Fibroblast of the aortic adventitia (primary cell): ENCODE measurements at places on chromosomes 13 and 19.

GRCh38 chr13:52104624-52105023 is 24.2 kb downstream of the NEK5 start:
- DNase-seq, result peak; percentile 65

- no peak for DNase-seq
Observed at GRCh38 chr13:59789558-59789957, 374.2 kb downstream of the DIAPH3 start.

DNA sequence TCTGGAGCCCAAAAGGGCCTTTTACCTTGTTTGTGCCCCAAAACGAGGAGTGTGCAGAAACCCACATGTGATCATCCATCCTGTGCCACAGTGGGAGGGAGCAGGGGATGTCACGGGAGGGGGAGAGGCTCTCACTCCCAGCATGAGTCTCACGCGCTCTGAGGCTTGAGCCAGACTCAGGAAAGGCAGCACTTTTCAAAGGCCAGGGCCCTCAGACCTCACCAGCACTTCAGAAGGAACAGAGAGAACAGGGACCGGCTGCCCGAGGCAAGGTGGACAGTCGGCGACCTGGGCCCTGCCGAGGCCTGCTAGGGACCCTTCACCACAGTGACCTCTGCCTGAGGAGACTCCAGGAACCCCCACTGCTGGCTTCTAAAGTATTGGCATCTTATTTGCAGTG is 71.7 kb upstream of the WASF3 start:
- peak; percentile 19 for DNase-seq

- DNase-seq, result peak; percentile 91
Observed at GRCh38 chr13:30158774-30159445, 148.4 kb downstream of the KATNAL1 start.

GRCh38 chr19:40803857-40804782 is 5.1 kb downstream of the EGLN2 start:
- DNase-seq, result no peak

DNA sequence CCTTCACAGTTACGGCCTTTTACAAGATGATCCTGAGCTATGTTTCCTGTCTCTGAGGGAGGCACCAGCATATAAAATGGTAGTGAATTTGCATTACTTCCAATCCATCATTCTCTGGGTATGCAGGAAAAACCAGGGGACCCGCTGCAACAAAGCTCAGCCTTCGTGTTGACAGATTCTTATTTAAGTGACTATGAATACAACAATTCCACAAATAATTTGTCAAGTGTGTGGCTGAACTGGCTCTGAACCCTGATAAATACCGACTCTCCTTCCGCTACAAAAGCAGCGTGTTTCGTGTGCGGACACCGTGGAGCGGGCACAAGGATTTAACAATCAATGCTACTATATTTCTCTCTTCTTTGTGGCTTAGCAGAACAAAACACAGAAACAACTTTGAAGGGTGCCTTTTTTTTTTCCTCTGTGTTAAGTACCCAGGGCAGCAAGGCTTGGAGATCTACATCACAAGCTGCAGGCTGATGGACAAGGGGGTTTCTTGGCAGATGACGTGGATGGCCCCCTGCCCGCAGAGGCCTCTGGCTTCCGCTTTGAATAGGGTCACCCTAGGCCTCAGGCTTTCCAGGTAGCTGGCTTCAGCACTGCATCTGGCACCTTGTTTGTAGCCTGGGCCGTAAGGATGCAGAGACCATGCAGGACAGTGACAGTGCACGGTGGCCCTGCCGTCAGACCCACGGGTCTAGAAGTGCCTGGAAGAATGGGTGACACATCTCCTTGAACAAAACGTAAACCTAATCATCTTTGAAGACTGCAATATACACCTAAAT is 280.5 kb upstream of the TSHZ3 start:
- DNase-seq, result no peak

DNA sequence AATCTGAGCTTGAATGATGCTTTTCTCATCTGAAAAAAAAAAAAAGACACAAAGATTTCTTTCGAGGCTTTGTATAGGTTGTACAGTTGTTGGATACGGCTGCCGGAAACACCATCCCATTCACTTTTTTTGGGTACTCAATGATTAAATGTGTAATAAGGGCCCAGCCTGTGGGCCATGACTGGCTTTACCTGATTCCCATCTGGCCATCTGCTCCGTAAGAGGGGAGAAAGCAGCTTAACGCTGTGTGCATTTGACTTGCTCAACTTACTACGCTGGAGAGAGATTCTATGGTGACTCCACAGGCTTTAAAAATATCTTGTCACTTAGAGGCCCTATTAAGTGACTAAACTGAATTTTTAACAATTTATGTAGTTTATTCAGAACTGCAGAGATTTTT is 731 bp downstream of the ZNF558 start:
- DNase-seq, result no peak

DNA sequence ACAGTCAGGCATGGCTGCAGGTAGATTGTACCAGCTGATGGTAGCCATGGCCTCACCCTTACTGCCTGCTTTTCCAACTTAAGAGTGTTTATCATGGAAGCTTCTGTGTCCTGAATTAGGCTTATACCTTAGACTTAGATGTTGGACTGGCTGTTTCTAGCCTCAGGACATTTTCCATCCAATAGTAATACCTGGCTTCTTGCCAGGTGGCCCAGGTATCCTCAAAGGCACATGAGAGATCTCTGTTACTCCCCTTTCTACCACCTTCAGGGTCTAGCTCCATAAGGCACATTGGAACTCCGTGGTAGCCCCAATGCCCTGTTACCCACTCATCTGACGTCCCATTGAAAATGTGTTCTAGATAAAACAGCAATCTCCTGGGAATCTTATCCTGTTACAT is 407.5 kb downstream of the SPRY2 start:
- no peak for DNase-seq

DNA sequence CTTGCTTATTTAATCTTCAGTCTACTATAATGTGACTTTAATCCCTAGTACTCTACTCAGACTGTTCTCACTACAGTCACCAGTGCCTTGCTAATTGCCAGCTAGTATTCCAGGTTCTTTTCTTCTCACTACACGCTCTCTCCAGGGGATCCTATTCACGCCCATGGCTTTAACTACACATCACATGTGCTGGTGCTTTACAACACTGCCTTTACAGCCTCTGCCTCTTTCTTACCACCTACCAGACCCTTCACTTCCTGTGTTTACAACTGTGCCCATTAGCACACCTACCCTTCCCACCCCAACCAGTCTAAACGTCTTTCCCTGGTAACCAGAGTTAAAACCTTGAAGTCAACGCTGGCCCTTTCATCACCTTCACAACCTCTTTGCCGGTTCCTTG is 249.5 kb downstream of the DNAJC15 start:
- DNase-seq, result no peak

GRCh38 chr13:107035778-107036177 is 467.8 kb upstream of the ARGLU1 start:
- peak; percentile 3 for DNase-seq

DNA sequence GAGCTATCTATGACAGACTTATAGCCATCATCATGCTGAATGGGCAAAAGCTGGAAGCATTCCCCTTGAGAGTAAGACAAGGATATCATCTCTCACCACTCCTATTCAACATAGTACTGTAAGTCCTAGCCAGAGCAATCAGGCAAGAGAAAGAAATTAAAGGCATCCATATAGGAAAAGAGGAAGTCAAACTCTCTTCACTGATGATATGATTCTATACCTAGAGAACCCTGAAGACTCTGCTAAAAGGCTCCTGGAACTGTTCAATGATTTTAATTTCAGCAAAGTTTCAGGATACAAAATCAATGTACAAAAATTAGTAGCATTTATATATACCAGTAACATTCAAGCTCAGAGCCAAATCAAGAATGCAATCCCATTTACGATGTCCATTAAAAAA is 21.7 kb upstream of the C1QTNF9B start:
- DNase-seq, result no peak

DNA sequence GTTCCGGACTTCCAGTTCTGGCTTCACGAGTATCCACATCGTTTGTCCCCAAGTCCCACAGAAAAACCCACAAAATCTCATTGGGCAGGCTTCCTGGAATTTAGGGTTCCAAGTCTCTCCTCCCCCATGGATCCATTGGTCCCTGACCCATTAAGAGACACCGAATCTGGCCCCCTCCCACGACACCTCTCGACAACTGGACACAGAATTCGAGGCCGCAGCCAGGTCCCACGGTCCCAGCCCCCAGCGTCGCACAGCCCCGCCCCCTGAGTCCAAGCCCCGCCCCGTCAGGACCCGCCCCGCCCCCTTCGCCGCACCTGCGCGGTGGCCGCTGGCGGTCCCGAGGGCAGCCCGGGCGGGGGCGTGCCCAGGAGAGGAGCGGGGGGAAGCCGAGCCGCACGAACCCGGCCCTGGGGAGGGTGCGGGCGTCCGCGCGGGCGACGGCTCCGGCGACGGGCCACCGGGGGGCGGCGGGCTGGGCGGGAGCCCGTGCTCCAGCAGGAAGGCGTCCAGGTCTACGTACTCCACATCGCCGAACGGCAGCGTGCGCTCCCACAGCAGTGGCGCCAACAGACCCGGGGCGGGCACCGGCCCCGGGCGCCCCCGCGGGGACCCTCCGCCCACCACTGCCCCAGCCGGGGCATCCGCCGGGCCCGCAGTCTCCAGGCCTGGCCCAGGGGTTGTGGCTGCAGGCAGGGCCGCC is 1.8 kb downstream of the DBP start:
- DNase-seq, result no peak

DNA sequence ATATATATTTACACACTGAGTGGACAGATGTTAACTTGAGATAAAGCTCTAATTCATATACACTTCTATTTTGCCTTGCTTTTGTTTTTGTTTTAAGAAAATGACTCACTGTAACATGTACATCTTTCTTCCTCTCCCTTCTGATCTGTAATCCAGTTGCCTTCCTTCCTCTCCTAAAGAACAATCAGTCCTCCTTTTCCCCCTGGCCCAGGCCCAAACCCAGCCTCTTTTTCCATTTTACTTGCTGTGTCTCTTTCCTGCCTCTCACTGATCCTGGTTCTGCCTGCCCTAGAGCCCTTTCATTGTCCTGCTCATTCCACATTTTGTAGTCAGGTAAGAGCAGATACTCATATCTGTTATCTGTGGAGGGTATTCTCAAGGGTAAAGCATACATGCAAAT is 50.8 kb downstream of the ZAR1L start:
- peak; percentile 58 for DNase-seq

DNA sequence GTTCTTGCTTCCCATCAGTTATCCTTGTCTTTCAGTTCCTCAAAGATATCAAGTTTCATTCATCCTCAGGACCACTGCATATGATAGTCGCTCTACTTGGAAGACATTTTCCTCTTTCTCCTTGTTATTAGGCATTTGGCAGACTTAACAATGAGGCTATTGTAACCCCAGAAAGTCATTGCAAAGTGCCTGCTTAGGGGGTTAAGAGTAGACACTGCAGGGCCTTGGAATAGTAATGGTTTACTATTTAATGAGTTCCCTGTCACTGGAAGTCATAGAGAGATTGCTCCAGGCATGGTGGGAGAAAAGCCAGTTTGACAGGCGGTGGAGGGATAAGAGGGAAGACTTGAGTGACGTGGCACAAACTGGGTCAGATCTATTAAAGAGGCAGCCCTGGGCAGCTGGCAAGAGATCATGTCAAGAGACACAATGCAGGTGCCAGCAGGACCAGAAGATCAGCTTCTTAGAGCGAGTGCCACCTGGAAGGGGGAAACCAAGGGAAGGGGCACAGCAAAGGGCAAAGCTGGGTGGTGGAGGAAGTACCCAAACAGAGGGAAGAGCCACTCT is 16.8 kb upstream of the CPB2 start:
- DNase-seq, result no peak

GRCh38 chr13:63086286-63086685 is 1670.6 kb upstream of the PCDH20 start:
- no peak for DNase-seq

DNA sequence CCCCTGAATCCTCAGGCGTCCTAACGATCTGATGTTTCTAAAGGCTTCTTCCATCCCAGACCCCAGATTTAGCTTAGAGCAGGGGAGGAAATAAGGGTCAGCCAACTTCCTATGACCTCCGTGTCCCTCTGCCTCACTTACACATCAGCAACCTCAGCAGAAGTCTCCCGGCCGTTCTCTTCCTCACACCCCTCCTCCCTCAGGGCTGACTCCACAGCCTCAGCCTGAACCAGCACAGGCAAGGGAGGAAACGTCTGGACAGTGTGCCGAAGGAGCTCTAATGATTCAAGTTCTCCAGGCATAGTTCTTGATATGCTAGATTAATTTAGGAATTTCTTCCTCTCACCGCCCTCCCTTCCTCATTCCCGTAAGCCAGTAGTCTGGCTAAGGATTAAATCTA is 121.4 kb downstream of the NUFIP1 start:
- DNase-seq, result peak; percentile 16

DNA sequence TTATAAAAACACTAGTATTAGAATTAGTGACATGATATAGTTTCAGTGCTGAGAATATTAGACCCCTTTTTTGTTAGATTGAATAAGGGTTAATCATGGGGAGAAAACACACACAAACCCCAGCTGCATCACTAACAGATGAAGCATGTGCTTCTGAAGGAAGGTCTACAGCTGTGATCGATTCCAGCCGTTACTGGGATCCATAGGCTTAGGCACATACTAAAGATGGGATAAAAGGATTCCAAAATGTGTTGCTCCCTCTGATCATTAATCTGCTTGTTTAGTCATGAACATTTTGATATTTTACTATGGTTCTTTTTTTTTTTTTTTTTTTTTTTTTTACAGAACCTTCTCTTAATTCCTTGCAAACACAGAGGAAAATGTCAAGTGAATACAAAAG is 1591.3 kb downstream of the EFNB2 start:
- DNase-seq, result no peak

DNA sequence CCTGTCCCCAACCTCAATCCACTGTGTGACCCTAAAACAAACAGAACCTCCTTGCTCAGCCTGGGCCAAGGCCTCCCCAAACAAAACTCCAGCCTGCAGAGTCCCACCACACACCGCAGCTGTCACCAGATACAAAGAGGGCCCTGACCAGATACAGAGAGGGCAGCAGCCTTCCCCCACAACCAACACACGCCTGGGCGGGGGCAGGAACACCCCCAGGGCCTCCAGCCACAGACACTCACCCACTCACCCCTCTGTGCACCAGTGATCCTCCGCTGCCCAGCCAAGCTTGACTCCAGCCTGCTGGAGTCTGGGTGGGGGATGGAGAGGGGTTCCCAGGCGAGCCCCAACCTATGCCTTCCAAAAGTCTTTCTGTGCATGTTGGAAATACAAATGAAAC is 5.9 kb upstream of the CIRBP start:
- DNase-seq, result no peak

DNA sequence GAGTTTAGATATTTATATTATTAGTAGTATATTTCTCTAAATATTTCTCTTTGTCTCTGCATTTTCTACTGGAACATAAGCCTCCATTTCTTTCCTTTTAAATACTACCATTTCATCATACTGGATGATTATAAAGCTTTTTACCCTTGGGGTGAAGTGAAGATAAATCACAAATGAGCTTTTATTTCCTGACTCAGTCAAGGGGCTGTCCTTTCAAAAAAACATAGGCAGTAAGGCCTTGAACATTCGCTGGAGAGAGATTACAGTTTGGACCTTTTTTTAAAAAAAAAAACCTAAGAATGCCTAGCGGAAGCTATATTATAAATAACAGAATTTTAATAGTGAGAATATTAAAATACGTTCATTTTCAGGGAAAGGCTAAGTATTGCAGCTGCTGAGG is 268.8 kb upstream of the PCDH9 start:
- DNase-seq, result no peak

- DNase-seq, result peak; percentile 57
Observed at GRCh38 chr19:12723641-12724426, at the start of gene TNPO2. Gene TNPO2 (minus strand): TSS chr19:12723932. CDS start chr19:12720977, 2,955 bp downstream.

- no peak for DNase-seq
Observed at GRCh38 chr13:110301083-110301482, 5.9 kb downstream of the COL4A1 start.

- DNase-seq, result peak; percentile 78
Observed at GRCh38 chr13:99269627-99270241, 11.6 kb upstream of the GPR18 start.

GRCh38 chr19:41705393-41706174 is 2.8 kb upstream of the CEACAM5 start:
- DNase-seq, result no peak
